ENCODE measurements at places on chromosomes 13 and 19.
A peak's percentile ranks its signal among the peaks of the same experiment; 100 is the strongest.

DNA sequence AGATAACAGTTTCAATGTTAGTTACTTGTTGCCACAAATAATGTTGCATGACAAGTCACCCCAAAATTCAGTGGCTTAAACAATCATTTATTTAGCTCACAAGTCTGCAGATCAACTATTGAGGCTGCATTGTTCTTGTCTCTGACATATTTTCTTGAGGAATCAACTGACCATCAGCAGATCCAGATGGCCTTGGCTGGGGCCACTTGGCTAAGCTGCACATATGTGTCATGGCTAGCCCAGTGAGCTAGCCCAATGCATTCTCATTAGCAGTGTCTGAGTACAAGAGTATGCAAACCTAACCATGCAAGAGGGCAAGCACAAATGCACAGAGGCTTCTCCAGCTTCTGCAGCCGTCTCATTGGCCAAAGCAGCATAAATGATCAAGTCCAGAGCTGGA lies 180.4 kb downstream of the DNAJC15 start:
- DNase-seq, result no peak

- no peak for DNase-seq
Observed at GRCh38 chr19:46630586-46631205, 5.3 kb downstream of the GNG8 start.

- DNase-seq, result no peak
Observed at GRCh38 chr19:28294395-28294794, 918.6 kb downstream of the UQCRFS1 start.

DNA sequence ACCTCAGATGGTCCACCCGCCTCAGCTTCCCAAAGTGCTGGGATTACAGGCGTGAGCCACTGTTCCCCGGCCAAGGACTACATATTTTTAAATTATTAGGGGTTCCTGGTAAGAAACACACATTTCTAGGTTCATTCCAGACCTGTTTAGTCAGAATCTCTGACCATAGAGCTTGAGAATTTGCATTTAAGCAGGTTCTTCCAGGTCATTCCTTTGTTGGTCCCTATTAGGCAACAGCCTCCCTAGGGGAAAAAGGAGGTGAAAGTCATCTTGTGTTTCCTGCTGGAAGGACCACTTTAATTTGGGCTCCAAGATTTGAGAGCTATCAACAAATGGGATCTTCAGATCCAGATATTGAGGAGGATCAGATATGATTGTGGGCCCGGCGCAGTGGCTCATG lies 16.3 kb downstream of the S1PR2 start:
- DNase-seq, result no peak

GRCh38 chr13:34708566-34709313 lies 233.3 kb upstream of the NBEA start:
- no peak for DNase-seq

- no peak for DNase-seq
Observed at GRCh38 chr19:44712864-44713515, 14.0 kb downstream of the CEACAM16 start.

DNA sequence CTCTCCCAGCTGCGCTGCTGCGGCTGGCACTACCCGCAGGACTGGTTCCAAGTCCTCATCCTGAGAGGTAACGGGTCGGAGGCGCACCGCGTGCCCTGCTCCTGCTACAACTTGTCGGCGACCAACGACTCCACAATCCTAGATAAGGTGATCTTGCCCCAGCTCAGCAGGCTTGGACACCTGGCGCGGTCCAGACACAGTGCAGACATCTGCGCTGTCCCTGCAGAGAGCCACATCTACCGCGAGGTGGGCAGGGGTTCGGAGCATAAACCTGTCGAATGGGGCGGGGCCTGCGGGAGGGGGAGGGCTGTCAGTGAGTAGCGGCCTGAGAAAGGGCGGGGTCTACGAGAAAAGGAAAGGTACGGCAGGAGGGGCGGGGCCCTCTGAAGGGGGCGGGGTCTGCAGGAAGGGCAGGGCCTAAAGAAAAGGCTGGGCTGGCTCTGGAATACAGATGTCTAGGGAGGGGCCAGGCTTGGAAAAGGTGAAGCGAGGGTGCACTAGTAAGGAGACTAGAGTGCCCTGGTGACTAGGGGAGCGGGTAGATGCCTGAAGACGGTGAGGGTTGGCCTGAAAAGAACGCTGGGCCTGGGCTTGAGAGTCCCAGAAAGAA lies 3.6 kb downstream of the CD37 start:
- DNase-seq, result peak; percentile 27

GRCh38 chr13:63433546-63434150 lies 2018.0 kb upstream of the PCDH20 start:
- DNase-seq, result no peak

DNA sequence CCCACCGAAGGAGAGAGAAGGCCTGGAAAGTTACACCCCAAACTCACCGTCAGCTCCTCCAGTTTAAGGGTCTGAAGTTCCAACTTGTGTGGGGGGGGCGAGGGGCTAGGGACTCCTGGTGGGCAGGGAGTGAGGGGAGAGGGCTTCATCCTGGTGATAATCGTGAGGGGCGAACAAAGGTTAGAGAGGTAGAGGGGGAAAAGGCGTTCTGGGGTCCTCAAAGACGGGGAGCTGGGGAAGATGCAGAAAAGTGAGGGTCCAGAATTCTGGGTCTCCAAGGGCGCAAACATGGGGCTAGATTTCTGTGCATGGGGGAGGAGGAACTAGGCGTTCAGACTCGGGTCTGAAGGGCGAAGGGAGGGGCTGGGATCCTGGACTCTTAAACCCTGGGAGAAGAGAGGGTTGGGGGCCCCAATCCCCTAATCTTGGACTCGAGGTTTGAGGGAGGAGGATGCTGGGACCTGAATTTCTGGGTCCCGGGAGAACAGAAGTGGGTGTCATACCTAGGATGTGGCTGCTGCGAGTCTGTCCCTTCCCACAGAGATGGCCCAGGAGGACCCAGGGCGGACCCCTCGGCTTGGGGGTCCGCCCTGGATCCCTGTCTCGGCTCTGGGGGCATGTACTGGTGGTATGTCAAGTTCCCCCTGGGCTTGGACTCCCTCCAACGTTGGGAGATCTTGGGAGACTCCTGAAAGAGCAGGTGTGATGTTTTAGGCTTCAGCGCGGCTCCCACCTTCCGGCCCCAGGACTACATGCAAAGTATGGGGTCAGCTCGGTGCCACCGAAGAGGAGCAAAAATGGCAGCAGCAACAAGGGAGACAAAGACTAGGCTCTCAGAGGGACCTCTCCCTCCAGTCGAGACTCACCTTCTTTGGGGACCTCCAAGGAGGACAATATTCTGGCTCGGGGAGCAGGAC lies 4.5 kb downstream of the MAMSTR start:
- no peak for DNase-seq

- DNase-seq, result no peak
Observed at GRCh38 chr19:19650331-19650730, 6.9 kb upstream of the GMIP start.

DNA sequence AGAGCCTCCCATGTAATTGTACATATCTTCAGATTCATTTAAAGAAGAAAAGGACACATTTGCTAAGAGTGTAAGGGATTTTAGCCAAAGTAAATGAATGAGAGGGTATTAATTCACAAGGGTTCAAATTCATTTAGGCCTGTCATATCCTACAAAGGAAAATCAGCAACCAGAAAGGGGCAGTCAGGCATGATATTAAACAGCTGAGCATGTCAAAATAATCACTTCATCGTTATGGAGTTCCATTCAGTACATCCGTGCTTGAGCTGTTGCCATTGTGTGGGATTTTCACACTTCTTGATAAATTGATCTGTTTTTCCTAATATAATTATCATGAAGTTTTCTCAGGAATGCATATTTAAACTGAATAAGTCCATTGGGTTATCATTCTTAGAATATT lies 567.1 kb downstream of the GPC5 start:
- DNase-seq, result no peak
